ENCODE measurements at places on chromosomes 6 and 20.

DNA sequence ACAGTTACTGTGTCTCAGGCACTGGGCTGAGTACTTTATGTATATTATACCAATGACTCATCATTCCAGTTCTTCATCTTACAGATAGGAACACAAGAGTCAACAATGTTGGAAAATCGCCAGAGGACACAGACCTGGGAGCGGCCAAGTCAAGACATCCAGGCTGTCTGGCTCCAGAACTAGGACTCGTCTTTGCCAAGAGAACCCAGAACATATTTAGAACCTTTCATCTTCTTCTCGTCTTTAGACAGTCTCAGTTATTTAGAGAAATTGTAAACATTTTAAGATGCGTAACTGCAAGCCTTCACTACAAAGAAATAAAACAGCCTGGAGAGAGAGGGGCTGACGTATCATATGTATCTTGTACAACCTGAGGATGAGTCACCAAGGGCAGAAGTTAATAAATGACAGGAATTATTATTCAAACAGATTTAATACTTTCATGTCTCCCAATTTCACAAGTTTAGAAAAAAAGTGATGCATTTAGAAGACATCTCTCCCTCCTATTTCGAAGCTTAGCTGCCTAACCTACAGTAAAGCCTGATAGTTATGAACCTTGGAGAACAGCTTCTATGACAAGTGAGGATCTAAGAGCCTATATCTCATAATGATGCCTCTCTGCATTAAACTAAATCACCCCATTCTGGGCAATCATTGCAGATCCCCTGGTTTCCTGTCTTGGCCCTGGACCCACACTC, 43.4 kb downstream of the SLC22A3 start:
- no peak for DNase-seq

DNA sequence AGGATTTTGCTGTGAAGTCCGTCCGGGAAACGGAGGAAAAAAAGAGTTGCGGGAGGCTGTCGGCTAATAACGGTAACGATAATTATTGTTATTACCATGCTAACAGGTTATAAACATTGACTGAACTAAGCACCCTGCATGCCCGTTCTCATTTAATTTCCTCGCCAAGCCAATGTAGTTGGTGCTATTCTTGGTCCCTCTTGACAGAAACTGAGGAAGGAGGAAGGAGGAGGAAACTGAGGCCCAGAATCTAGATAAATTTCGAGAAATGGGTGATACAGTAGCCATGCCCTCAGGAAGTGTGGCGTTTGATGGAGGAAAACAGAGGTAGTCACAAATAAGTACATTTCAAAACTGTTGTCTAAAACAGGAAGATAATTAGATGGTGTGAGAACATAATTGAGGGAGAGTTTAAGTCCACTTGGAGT, 474 bp downstream of the TPX2 start:
- DNase-seq: no peak

DNA sequence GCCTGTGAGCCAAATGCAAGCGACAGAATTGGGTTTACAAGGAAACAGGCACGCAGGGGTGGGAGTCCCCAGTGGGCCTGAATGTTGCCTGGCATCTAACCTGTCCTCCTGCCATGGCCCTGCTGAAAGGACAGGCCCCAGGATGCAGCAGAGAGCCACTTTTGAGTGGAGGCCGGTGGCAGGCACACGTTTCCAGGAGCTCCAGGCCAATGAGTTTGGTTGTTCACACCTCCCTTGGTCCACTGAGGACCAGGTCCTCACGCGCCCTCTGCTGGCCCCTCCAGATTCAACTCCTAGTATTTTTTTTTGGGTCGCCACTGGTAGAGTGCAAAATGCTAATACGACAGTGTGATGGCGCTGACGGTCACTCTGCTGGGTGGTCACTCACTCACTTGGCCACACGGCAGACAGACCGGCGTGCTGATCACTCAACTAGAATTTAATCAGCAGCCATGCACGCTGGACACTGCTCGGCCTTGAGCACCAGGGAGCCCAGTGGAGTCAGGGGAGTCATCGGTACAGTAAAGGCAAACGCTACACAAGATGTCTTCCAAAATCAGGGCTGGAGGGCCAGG, 81.7 kb upstream of the NFATC2 start:
- no peak for DNase-seq

- no peak for DNase-seq
These were observed 986.2 kb upstream of the CITED2 start for GRCh38 chr6:140360651-140361050.

DNA sequence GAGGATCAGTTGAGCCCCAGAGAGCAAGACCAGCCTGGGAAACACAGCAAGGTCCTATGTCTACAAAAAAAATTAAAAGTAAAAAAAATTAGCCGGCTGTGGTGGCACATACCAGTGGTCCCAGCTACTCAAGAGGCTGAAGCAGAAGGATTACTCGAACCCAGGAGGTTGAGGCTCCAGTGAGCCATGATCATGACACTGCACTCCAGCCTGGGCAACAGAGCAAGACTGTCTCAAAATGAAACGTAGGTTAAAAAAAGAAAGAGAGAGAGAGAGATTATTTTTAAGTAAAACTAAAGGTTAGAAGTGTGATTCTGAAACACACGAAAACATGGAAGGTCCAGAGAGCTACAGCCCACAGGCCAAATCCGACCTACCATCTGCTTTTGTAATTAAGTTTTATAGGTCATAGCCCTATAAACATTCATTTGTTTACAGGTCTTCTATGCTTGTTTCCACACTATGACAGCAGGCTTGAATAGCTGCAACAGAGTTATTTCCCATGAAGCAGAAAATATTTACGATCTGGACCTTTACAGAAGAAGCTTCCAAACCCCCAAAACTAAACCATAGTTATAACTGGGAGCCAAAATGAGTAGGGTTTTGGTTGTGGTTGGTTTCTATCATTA, 279.7 kb downstream of the GMDS start:
- DNase-seq: no peak

Measured in brain pericyte (primary cell).